ENCODE measurements at places on chromosomes 6 and 20.

GRCh38 chr6:452301-453067 lies 60.9 kb downstream of the IRF4 start:
- no peak for DNase-seq

DNA sequence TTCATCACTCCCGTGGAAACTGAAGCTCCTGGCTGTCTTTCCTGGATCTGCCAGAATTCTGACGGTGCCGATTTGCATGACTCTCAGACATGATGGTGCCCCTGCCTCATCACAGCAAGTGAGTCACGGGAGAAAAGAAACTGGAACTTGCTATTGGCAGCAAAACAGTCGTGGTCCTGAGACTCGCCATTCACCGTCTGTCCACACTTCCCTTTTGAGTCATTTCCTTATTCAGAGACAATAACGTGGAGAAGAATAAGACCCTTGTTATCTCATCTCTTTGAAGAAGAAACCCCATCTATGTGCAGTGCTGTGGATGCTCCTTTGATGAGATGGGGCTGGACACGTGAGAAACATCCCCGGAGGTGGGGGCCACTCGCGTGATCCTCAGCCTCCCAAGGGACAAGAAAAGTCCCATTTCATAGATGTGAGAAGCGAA lies 4.2 kb downstream of the GPR31 start:
- DNase-seq, result peak; percentile 26

- DNase-seq, result no peak
Measured at GRCh38 chr6:165456286-165456685, 146.9 kb upstream of the C6orf118 start.

DNA sequence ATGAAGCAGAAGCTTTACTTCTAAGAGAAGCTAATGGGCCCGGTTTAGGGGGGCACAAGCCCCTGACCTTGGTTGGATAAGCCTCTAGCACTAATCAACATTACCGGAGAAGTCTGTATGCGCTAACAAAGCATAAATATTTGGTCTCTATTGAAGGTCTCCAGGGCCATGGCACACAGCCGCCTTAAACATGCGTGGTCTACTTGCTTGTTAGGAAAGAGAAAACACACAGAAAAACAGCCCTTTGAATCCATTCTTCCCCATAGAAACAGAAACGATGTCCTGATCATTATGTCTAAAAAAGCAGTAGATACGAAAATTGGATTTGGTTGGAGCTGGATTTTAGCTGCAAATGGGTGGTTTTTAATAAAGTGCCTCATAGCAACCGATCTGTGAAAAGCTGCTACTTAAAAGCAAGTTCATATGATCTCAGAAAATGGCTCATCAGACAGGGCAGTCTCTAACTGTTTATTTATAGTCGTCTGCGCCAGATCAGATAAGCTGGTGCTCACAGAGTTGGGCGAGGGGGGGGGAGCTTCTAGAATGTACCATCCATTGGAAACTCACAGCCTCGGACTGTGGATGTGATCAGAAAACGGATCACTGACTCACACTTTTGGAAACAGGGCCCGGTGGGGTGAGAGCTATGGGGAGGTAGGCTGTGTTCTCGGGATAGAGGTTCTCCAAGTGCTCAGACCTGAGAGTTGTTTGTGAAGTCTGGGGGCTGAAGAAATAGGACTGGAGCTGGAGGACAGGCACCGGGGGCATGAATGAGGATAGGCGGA lies 35.3 kb upstream of the APCDD1L start:
- DNase-seq, result no peak

- DNase-seq, result no peak
Measured at GRCh38 chr6:3032986-3033385, 33.3 kb downstream of the NQO2 start.

DNA sequence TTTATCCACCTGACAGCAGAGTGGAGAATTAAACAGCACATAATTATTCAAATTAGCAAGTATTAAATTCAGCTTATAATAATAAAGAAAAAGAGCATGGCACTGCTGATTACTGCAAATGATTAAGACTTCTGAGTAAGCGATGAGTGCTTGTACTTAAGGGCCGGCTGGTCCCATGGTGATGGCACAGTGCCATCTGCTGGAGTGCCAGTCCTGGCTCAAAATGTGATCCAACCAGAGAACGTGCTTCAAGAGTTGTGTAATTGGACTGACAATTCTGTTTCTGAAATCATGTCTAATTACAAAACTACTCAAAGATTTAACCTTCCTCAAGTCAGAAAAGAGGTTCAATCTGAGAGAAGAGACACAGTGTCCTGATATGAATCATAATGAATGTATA lies 181.6 kb upstream of the RGS17 start:
- peak; percentile 49 for DNase-seq

- DNase-seq, result no peak
Measured at GRCh38 chr6:170024940-170025339, 265.9 kb downstream of the DLL1 start.

DNA sequence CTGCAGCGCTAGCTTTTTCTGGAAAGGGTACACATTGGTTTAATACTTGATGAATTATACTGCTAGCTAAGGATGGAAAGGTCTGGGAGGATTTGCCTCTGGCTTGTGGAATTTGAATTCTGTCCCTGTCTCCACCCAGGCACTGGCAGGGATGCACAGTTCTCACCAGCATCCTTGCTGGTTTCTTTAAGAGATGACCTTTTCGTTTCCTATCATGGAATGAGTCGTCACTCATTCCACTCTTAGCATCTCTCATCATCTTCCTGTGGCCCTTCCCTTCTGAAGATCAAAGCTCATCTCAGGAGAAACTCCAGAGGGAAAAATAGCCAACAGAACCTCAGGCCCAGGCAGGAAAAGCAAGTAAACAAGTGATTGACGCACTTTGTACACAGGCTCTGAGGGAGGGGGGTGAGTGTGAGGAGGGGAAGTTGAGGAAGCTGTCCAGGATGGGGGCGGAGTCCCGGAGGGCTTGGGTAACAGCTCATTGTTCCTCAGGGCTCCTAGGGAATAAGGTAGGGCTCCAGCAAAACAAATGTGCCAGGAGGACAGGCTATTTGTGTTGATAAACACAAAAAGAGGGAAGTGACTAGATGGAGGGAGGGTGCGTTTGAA lies 25.7 kb upstream of the SAYSD1 start:
- DNase-seq, result no peak

- DNase-seq, result no peak
Measured at GRCh38 chr6:117265410-117266256, at the start of gene VGLL2. Gene VGLL2 (plus strand): TSS chr6:117265558. CDS start chr6:117265764, 206 bp downstream.

- DNase-seq, result no peak
Measured at GRCh38 chr6:56936466-56936865, 18.4 kb upstream of the BEND6 start.

- DNase-seq, result no peak
Measured at GRCh38 chr20:53302695-53303412, 290.8 kb downstream of the ZNF217 start.

GRCh38 chr6:30931969-30932645 lies at the start of gene SFTA2:
Gene SFTA2 (minus strand): TSS chr6:30932170. CDS start chr6:30932096, 74 bp downstream.
- no peak for DNase-seq

DNA sequence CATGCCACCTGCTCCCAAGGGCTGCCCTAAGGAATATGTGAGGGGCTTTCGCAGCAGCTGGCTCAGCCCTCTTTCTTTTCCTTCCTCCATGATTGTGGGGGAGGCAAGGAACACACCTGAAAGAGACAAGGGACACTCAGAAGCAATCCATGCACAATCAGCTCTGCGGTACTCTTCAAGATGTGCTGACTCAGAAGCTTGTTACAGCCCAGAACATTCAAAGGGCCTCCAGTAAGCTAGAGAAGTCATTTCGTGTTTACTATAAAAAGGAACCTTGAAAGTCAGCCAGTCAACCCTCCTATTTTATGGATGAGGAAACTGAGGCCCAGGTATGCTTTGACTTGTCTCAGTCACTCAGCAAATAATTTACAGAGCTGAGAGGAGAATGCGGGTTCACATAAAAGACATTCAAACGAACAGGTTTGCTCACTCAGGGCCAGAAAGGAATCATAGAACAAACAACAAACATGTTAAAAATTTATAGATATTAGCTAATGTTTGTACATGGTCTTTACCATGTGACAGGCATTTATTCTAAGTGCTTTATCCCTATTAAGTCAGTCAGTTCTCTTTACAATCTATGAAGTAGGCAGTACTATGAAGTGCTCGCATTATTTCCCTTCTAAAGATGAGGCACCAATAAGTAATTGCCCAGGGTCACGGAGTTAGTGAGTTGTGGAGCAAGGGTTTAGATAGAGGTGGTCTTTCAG lies 37.7 kb upstream of the SLC22A23 start:
- DNase-seq, result no peak

- DNase-seq, result no peak
Measured at GRCh38 chr20:11247046-11248010, 573.5 kb upstream of the JAG1 start.

DNA sequence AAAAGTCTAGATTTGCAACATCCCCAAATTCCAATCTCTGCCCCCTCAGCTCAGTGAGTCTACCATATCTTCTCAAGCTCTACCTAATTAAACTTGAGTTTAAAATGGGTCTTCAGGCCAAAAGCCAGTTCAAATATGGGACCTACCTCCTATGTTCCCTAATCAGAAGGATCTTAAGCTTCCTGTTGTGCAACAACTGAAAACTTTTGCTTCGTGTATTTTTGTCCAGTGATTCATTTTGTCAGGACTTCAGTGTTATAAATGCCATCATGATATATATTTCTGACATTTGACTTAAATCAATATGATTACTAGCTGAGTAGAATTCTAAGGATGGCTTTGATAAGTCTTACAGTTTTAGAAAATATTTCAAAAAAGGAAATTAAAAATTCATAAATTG lies 622.6 kb upstream of the PTCHD4 start:
- no peak for DNase-seq

DNA sequence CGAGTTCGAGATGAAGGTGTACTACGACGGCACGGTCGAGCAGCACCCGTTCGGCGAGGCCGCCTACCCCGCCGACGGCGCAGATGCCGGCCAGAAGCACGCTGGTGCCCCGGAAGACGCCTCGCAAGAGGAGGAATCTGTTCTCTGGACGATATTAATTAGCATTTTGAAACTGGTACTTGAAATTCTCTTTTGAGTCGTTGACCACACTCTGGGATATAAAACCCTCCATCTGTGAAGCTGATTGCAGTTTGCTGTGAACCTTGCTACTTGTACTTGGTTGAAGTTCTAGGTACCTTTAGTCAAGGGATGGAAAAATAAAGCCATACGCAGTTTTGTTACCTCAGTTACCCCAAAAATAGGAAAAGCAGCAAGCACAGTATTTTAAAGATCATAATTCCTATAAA lies 917 bp downstream of the C6orf120 start:
- DNase-seq, result no peak

- DNase-seq, result no peak
Measured at GRCh38 chr6:43915986-43916923, 146.2 kb downstream of the VEGFA start.

- no peak for DNase-seq
Measured at GRCh38 chr6:14450578-14450977, 333.0 kb downstream of the CD83 start.

DNA sequence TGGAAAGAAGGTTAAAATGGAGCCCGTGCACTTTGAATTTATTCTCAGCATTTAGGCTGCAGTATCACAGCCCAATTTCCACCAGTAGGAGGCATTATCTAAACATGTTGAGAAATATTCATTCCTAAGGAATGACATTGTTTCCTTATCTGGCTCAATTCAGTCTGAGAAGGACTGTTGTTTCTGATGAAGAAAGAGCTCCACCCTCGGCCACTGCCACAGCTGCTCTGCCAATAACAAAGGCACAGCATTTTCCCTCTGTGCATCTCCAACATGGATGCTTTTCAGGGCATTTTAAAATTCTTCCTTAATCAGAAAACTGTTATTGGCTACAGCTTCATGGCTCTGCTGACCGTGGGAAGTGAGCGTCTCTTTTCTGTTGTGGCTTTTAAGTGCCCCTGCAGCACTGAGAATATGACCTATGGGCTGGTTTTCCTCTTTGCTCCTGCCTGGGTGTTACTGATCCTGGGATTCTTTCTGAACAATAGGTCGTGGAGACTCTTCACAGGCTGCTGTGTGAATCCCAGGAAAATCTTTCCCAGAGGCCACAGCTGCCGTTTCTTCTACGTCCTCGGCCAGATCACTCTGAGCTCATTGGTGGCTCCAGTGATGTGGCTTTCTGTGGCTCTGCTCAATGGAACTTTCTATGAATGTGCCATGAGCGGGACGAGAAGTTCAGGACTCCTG lies at the start of gene CALHM5:
Gene CALHM5, plus strand, starts transcription at position 216 of the 687 bp plus-strand sequence. Its CDS starts 58 bp downstream, at position 274.
- no peak for DNase-seq

GRCh38 chr6:43328528-43328927 lies 19.9 kb upstream of the CRIP3 start:
- DNase-seq, result no peak

GRCh38 chr20:33569802-33570391 lies 80.0 kb downstream of the CBFA2T2 start:
- no peak for DNase-seq

- DNase-seq, result peak; percentile 69
Measured at GRCh38 chr6:87700397-87701343, 1.4 kb downstream of the AKIRIN2 start.

DNA sequence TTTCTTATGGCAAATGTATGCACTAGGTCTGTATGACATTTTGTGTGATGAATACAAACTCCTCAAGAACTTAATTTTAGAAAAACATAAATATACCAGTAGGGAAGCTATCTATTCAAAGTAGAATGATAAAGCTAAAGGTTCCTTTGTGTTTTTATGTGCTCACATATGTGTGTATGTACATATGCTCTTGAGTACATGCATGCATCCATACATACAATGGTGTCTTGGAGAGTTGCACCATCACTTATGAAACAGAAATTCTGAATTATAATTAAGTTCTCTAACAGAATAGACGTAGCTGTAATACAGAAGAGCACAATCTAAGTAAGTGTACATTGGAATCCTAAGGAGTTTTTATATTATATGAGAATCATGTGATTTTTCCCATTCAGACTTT lies 2.3 kb downstream of the NKAIN2 start:
- no peak for DNase-seq

- DNase-seq, result no peak
Measured at GRCh38 chr6:167550941-167551627, 226.2 kb downstream of the TTLL2 start.

- DNase-seq, result peak; percentile 95
Measured at GRCh38 chr6:110944681-110945151, 13.8 kb upstream of the GTF3C6 start.
